Amniotic epithelial cell (primary cell): ENCODE measurements at places on chromosomes 3 and 15.
A peak's percentile ranks its signal among the peaks of the same experiment; 100 is the strongest.

- DNase-seq: no peak
These were observed 22.6 kb downstream of the SERPINI2 start for GRCh38 chr3:167451282-167451681.

GRCh38 chr15:75696854-75697259 is 15.8 kb downstream of the CSPG4 start:
- DNase-seq: no peak

GRCh38 chr15:38696109-38696727 is 131.6 kb upstream of the RASGRP1 start:
- DNase-seq: peak; percentile 58

DNA sequence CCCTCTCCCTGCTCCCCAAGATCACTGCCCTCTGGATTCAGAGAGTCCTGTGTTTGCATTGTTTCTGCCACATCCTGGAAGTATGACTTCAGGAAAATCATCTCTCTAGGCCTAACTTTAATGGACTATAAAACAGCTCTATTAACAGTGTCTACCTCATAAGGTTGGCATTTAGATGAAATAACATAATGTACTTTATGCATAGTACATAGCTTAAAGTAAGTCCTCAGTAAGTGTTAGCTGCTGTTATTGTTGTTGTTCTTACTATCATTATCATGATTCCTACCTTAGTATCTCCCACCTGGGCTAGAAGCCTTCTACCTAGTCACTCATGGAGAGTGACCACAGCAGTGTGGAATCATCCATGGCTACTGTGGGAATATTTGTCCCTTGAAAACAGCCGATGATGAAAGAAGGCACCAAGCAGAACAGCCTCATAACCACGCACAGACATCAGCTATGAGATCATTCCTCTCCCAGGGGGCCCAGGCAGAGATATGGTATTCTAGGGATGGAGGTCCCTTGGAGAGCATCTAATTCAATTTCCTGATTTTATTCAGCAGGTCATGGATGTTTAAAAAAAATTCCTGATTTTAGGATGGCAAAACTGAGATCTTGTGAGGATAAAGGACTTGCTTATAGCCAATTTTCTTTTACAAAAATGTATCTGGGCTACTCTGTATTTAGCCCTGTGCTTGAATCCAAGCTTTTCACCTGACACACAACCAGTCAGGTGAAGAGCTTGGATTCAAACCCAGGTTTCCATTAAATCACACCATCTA is 1.9 kb downstream of the FSD2 start:
- DNase-seq: peak; percentile 56

DNA sequence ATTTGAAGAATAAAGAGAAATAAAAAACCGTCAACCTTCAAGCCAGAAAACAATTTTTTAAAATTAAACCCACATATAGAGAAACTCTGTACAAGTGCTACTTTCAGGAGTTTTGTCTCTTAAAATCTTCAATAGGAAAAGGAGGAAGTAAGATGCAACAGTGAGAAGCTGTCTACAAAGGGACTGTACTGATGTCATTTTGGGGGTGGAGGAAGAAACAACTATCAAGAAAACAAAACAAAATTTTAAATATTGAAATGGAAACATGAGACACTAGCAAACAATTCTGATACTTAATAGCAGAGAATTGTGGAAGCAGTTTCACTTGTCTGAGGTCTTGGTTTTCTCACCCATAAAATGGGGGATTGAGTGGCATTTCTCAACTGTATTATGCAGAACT is 84.4 kb downstream of the SLMAP start:
- DNase-seq: no peak

- peak; percentile 35 for DNase-seq
These were observed 29.6 kb upstream of the NFKBIZ start for GRCh38 chr3:101819649-101820206.

DNA sequence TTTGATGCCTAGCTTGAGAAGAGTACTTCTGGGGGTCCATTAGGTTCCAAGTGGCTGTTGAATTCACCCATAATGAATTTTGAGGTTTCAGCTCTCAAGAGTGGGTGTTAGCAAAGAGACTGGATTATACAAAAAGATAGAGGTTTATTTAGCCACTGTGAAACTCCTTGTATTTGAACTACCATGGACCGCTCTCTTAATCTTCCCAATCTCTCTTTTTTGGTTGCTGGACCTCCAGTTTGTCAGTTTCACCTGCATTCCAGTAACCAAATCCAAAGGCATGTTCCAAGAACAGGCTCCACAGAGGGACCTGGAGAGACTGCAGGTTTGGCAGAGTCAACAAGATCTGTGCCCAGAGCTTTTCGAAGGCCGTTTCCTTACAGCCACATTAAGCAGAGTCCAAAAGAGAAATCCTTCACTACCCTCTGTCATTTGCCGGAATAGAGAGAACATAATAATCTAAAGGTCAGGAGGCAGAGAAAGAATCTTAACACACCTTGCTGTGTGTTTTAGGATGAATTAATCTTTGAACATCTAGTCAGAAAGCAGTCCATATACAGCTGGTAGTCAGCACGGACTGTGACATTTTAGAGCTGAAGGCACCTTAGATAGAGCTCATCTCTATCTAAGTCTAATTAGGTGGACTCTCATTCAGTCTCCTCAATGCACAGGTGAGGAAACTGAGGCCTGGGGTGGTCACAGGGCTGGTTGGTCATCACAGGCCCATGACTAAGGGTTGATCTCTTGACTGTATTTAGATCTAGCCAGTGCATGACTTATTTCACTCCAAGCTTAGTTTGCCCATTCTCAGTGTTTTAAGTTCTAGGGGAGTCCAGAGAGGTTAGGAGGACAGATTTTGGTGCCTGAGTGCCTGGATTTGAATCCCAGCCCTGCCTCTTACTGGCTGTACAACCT is 1.3 kb downstream of the ABHD2 start:
- DNase-seq: no peak

- DNase-seq: peak; percentile 40
These were observed 86.3 kb upstream of the PRICKLE2 start for GRCh38 chr3:64311424-64312061.

GRCh38 chr3:112718516-112718915 is 77.6 kb upstream of the CCDC80 start:
- DNase-seq: no peak

GRCh38 chr3:122410639-122411038 is 5.2 kb downstream of the WDR5B start:
- no peak for DNase-seq

DNA sequence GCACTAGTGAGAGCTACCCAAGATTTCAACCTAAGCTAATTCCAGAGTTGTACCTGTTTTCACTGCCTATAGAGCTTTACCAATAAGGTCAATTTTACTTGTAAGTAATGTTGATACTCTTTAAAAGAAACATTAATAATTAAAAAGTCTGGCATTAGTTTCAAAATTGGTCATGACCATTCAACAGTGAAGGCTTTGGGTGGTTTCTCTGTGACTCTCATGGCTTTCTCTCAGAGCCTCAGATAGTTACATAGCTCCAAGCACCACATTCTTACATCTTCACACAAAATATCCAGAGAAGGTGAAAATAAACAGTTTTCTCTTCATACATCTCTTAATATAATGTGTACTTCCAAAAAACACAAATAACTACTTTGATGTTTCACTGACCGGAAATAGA is 61.5 kb upstream of the TCF12 start:
- no peak for DNase-seq

DNA sequence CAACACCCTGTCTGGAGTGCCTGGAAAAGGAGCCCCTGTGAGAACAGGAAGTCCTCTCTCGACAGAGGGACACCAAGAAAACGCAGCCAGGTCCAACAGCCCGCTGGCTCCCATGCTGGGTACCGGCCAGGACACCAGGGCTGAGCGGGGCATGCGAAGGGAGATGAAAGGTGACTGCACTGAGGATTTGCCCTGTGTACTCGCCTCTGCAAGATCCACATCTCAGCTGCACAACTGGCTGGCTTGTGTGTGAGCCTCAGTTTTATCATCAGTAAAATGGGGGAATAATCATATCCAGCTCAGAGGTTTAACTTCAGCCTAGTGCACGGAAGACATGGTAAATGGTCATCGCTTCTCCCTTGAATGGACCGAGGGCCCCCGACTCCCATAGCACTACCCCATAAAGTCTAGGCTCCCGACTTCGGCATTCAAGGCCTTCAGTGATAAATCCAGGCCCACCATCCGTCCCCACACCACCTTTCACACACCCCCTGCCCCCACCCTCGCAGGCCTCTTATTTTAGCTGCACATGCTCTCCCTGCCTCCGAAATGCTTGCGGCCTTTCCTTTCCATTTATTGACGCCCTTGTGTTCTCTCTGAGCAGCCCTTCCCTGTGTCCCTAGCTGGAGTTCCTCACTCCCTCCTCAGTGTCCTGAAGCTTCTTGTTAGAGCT is 15.8 kb downstream of the ISG20 start:
- DNase-seq: no peak

GRCh38 chr3:195587824-195588223 is 4.1 kb upstream of the APOD start:
- DNase-seq: no peak

- DNase-seq: no peak
These were observed 567 bp downstream of the CCR2 start for GRCh38 chr3:46354478-46354877.

DNA sequence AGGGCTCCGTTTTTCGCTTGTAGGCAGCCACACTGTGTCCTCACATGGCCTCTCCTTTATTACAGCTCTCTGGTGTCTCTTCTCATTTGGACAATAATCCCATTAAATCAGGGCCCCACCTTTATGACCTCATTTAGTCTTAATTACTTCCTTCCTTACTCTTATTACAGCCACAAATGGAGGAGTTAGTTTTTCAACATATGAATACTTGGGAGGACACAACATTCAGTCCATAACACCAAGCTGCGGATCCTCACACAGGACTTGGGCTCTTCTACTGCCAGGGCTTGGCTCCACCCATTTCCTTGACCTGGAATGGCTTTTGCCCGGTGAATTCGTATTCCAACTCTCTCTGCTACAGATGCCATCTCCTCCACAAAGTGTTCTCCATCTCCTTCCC is 74.3 kb upstream of the SLC7A14 start:
- DNase-seq: no peak

- DNase-seq: no peak
These were observed 10.5 kb downstream of the ADAMTS7 start for GRCh38 chr15:78800806-78801205.

DNA sequence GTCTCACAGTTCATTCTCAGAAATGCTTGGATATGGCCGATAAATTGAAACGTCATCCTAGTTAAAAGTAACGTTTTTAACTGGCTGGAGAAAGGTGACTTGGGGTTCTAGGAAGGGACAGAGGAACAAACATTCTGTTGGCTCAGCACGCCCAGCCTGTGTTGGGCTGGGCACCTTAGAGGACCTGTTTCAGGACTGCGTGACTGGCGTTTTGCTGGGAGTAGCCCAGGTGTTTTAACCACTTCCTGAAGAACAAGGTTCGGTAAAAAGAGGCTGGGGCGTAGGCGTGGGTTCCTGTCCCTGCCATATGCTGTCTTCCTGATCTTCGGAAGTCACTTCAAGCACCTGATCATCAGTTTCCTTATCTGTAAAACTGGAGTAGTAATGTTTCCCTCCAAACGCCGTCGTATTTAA is 1.1 kb upstream of the TLNRD1 start:
- no peak for DNase-seq

GRCh38 chr3:15116032-15116669 is 17.2 kb upstream of the RBSN start:
- no peak for DNase-seq

- DNase-seq: no peak
These were observed 795 bp upstream of the TCF12 start for GRCh38 chr15:56917652-56918045.

DNA sequence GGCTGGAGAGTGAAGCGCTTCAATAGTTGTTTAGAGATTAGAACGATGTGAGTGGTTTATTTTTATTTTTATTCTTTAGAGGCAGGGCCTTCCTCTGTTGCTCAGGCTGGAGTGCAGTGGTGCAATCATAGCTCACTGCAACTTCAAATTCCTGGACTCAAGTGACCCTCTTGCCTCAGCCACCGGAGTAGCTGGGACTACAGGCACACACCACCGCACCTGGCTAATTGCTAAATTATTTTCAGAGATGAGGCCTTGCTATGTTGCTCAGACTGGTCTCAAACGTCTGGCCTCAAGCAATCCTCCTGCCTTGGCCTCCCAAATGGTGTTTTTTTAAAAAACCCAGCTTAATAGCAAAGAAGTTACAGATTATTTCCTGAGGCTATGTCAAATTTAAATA is 29.0 kb downstream of the PPARG start:
- no peak for DNase-seq

- DNase-seq: no peak
These were observed 105.1 kb upstream of the TRPM1 start for GRCh38 chr15:31206386-31207181.

GRCh38 chr3:129534428-129535027 is 6.1 kb downstream of the RHO start:
- no peak for DNase-seq

GRCh38 chr3:178712247-178712646 is 176.0 kb downstream of the KCNMB2 start:
- no peak for DNase-seq

GRCh38 chr15:72820278-72820677 is 36.7 kb upstream of the ADPGK start:
- DNase-seq: no peak

GRCh38 chr3:1953536-1953935 is 145.1 kb upstream of the CNTN4 start:
- DNase-seq: no peak

DNA sequence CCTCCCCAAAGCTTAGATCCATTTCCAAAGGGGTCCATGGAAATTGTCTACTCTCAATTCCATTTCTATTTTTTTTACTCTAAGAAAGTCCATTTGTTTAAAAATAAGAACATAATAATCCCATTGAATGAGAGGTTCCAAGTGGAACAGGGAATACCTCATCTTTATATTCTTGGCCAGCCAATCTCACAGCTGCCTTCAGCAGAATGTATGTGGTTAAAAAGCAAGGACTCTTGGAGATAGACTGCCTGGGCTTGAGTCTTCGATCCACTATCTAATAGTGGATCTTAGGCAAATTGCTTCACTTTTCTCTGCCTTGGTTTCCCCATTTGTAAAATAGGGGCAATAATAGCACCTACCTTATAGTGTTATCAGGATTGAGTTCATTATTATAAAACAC is 24.5 kb upstream of the CAPN7 start:
- DNase-seq: no peak

DNA sequence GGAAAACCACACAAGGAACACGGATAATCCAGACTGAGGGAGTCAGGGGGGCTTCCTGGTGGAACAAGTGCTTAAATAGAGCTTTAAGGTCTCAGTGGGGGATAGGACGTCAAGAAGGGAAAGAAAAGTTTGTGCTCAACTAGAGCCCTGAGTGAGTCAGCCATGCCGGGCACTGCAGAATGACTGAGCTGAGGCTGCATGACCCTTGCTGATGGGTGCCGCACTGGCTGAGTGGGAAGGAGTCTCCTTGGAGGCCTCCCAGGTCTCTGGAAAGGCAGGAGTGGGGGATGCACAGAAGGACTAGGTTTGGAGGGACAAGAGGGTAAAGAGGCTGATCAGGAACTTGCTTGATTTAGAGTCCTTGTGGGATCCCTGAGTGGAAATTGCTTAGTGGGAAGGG is 150.3 kb downstream of the RPLP1 start:
- no peak for DNase-seq
